ENCODE measurements at places on chromosomes 1 and 21.

DNA sequence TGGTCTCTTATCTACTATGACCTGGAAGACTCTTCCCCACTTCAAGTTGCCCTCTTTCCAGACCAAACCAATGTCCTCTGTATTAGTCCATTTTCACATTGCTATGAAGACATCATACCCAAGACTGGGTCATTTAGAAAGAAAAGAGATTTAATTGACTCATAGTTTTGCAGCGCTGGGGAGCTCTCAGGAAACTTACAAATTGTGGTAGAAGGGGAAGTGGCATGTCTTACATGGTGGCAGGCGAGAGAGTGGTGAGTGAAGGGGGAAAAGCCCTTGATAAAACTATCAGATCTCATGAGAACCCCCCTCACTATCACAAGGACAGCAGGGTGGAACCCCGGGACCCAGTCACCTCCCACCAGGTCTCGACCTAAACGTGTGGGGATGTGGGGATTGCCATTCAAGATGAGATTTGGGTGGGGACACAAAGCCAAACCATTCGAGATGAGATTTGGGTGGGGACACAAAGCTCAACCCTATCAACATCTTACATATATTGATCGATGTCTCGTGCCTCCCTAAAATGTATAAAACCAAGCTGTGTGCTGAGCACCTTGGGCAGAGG, 14.2 kb upstream of the AGPAT3 start:
- DNase-seq: no peak

- no peak for DNase-seq
Observed at GRCh38 chr1:8625981-8626898, 191.2 kb downstream of the RERE start.

DNA sequence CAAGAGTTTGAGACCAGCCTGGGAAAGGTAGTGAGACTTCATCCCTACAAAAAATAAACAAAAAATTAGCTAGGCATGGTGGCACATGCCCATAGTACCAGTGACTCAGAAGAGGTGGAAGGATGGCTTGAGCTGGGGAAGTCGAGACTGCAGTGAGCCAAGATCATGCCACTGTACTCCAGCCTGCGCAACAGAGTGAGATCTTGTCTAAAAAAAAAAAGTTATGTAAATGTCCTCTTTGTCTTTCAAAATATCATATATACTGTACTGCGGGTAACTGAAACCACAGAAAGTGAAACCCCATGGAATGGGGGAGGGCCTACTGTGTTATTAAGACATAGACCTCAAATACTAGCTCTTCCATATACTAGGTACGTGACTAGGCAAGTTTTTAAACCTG, 20.8 kb downstream of the ACADM start:
- no peak for DNase-seq

DNA sequence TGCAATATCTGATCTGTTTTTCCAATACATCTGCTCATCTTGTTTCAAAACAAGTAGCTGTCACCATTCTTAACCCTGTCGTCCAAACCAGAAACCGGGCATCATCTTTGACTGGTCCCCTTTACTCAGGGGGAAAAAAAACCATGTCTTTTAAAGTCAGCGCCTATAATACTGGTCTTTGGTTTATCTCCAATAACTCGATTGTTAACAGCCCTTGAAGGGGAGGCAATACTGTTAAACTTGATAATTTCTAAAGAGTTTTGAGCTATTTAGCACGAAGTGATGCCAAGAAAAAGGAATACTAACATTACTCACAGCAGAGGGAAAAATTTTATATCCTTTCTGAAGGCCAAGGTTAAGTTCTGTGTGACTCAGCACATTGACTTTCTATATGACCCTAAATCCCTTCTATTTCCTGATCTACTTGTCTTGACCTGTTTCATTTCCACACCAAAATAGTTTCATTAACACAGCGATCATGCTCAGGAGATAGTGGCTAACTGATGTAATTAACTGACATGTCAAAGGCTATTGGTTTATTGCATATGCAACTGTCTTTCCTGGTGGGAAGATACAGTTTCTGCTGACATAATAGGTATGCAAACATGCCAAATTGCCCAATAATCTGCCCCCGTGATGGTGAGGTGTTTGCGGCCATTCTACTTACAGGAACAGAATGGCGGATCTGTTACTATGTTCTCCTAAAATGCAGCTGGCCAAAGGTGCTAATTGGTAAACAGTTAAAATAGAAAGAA, 59.1 kb downstream of the NFIA start:
- no peak for DNase-seq

DNA sequence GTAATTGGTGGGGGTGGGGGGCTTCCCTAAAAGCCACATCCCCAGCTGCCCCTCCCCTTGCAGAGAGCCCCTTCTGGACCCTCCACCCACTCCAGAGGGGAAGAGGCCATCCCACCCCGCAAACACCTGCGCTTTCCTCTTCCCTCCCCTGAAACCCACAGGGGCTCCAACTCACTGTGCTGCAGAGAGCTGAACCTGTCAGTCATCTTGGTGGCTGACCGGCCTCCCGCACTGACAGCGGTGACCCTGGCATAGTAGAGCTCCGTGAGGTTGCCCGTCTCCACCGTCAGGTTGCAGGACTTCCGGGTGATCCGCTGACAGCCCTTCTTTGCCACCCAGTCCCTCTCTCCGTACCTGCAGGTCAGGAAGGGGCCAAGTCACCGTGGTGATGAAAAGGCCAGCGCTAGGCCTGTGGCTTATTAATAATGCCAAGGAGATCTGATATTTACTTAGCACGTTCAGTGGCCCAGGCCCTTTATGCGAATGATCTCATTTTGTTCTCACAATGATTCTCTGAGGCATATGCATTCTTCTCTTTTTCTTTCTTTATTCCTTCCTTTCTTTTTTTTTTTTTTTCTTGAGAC, 5.9 kb downstream of the IL22RA1 start:
- DNase-seq: no peak

DNA sequence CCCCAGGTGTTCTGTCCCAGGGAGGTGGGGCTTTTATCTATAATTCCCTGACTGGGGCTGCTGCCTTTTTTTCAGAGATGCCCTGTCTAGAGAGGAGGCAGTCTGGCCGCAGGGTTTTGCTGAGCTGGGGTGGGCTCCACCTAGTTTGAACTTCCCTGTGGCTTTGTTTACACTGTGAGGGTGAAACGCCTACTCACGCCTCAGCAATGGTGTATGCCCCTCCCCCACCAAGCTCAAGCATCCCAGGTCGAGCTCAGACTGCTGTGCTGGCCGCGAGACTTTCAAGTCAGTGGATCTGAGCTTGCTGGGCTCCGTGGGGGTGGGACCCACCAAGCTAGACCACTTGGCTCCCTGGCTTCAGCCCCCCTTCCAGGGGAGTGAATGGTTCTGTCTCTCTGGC, 124.3 kb downstream of the CENPF start:
- DNase-seq: no peak

DNA sequence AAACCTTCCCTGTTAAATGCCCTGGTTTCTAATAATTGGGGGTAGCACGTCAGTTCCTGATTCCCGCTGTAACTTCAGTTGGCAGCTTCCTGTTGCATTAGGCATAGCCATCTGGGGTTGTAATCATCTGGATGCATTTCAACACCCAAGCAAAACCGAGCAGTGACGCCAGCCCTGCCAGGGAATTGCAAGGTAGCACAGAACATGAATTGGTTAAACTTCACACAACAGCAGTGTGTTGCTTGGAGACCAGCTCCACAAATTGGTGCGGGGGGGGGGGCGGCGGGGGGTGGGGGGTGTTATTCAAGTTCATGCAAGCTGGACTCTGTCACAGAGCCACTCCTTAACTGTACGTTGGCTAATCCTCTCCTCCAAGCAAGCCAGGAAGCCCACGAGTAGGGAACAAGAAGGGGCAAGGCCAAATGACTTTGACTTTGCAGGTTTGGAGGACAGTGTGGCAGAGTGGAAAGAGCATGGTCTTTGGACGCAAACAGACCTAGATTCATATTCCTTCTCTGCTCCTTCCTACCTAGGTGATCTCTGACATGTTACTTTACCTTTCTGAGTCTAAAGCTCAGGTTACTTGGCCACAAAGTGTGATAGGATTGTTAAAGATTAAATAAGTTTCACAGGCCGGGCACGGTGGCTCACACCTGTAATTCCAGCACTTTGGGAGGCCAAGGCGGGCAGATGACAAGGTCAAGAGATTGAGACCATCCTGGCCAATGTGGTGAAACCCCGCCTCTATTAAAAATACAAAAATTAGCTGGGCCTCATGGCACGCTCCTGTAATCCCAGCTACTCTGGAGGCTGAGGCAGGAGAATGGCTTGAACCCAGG, 4.7 kb downstream of the LAX1 start:
- no peak for DNase-seq

- DNase-seq: no peak
Observed at GRCh38 chr1:98294127-98294526, 367.4 kb upstream of the SNX7 start.

All from effector CD4-positive, alpha-beta T cell (primary cell).